ENCODE measurements at places on chromosomes 6 and 20.

GRCh38 chr6:30259140-30260035 lies 46.2 kb upstream of the TRIM26 start:
- H3K27ac ChIP-seq = peak overlapping the region; percentile 67
- peaks cover 6% of the 10 kb centered on the region for H3K4me1 ChIP-seq
- no peaks in the 10 kb centered on the region for H3K27me3 ChIP-seq
- peak overlapping the region; percentile 80 for H3K4me3 ChIP-seq

DNA sequence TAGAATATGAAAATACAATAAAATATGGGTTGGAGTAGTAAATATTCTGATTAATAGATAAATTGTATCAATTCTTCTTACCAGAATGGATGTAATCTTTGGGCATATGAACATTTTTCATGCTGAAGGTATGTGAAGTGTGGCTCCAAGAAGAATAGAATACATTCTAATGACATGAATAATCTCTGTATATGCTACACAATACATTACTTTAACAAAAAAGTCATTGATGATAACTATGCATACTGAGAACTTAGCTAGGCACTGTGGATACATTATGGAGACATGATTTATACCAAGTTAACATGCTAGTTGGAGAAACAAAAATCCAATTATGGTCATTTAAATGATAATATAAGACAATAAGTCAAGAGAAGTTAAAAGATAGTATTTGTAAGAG lies 62.7 kb upstream of the HDAC2 start:
- no peak overlapping the region for H3K27ac ChIP-seq
- H3K36me3 ChIP-seq = no peaks in the 10 kb centered on the region
- no peaks in the 10 kb centered on the region for H3K4me1 ChIP-seq

GRCh38 chr6:146289816-146290588 lies 253.6 kb upstream of the RAB32 start:
- no peaks in the 10 kb centered on the region for H3K4me1 ChIP-seq
- no peak overlapping the region for H3K27ac ChIP-seq
- H3K36me3 ChIP-seq = no peaks in the 10 kb centered on the region
- no peak for DNase-seq

DNA sequence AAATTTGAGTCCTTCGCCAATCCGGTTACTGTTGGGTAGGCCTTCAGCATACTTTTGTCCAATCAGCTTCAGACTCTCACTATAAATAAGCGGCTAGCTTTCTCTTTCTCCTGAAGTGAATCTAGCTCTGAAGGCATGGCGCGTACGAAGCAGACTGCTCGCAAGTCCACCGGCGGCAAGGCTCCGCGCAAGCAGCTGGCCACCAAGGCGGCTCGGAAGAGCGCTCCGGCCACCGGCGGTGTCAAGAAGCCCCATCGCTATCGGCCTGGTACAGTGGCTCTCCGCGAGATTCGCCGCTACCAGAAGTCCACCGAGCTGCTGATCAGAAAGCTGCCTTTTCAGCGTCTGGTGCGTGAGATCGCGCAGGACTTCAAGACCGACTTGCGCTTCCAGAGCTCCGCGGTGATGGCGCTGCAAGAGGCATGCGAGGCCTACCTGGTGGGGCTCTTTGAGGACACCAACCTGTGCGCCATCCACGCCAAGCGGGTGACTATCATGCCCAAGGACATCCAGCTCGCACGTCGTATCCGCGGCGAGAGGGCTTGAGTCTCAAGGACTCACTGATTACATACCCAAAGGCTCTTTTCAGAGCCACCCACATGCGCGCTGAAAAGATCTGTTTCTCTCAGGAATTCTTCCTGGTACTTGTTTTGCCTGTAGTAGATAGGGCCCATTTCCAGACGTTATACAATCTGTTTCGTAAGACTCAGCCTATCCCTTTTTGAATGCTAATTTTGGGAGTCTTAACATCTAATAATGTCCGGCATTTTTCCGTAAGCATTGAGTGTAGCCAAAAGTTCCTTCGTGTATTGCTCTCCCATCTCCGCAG lies 102.0 kb downstream of the OR2B2 start:
- H3K27ac ChIP-seq = peak overlapping the region; percentile 76
- peak; percentile 61 for DNase-seq
- H3K27me3 ChIP-seq = no peaks in the 10 kb centered on the region
- peak overlapping the region; percentile 80 for H3K4me3 ChIP-seq
- no peaks in the 10 kb centered on the region for H3K36me3 ChIP-seq
- H3K4me1 ChIP-seq = peaks cover 21% of the 10 kb centered on the region

DNA sequence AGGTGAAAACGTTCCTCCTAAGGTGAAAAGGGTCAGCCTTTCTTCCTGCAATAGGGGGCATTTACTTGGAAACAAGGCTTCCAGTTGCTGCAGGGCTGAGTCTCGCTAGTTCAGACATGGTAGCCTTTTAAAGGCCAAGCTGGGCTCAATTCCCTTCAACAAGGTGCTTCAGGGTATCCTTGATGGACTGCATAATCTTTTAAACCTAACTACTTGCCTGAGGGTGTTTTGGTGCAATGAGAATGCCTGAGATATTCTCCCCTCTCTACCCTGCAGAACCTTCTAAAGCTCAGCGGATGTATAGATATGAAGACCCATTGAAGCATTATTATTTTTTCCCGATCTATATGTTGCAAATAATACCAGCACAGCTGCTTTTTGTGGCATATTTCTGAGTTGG lies 416.1 kb downstream of the QKI start:
- no peaks in the 10 kb centered on the region for H3K36me3 ChIP-seq
- no peak overlapping the region for H3K27ac ChIP-seq
- no peaks in the 10 kb centered on the region for H3K4me1 ChIP-seq
- no peak for DNase-seq
- no peaks in the 10 kb centered on the region for H3K27me3 ChIP-seq
- H3K4me3 ChIP-seq = no peak overlapping the region

GRCh38 chr6:36593569-36594028 lies 563 bp upstream of the SRSF3 start:
- H3K27ac ChIP-seq = peak overlapping the region; percentile 98
- H3K4me1 ChIP-seq = peaks cover 21% of the 10 kb centered on the region
- peaks cover 23% of the 10 kb centered on the region for H3K36me3 ChIP-seq
- no peaks in the 10 kb centered on the region for H3K27me3 ChIP-seq
- DNase-seq = peak; percentile 16
- peak overlapping the region; percentile 71 for H3K4me3 ChIP-seq

GRCh38 chr6:110999634-111000270 lies 17.9 kb downstream of the RPF2 start:
- peaks cover 36% of the 10 kb centered on the region for H3K36me3 ChIP-seq
- H3K4me1 ChIP-seq = no peaks in the 10 kb centered on the region
- no peak for DNase-seq
- H3K4me3 ChIP-seq = no peak overlapping the region
- no peak overlapping the region for H3K27ac ChIP-seq
- no peaks in the 10 kb centered on the region for H3K27me3 ChIP-seq
